ENCODE measurements at places on chromosomes 11 and 22. TPM values are rescaled to one million over a fixed set of nuclear protein-coding genes. Genes with fewer than 3 reads are reported as not detected.

DNA sequence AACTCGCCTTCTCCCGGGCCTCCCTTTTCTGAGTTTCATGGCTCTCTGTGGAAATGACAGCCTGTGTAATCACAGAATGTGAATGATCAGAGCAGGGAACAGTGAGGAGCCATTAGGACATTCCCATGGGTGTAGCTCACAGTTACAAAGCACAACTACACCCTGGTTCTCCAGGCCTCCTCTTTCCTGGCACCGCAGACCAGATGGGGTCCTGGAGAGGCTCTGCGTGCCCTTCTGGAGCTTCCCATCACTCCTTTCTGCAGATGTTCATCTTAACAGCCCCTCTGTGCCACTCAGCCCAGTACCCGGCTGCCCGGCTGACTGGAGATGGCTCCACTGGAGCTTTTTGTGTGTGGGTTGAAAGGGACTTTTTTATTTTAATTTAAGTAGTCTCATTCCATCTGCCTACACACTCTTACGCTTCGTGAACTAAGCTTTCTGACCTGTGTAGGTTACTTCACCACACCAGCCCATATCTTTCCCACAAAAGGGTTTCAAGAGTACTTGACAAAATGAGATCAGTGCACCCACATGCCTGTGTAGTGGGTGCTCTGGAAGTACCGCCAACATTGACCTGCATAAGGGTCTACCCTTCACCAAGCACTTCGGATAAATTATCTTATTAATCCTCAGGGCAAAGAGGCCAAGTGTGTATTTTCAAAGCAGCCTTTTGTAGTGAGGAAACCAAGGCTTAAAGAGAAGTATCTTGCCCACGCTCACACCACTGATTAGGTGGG is 29.8 kb downstream of the SREBF2 start:
- no peak for DNase-seq

GRCh38 chr11:36803084-36803483 is 205.0 kb upstream of the RAG2 start:
- DNase-seq: no peak

OPCML gene
- 2.7 TPM for total RNA-seq

DNA sequence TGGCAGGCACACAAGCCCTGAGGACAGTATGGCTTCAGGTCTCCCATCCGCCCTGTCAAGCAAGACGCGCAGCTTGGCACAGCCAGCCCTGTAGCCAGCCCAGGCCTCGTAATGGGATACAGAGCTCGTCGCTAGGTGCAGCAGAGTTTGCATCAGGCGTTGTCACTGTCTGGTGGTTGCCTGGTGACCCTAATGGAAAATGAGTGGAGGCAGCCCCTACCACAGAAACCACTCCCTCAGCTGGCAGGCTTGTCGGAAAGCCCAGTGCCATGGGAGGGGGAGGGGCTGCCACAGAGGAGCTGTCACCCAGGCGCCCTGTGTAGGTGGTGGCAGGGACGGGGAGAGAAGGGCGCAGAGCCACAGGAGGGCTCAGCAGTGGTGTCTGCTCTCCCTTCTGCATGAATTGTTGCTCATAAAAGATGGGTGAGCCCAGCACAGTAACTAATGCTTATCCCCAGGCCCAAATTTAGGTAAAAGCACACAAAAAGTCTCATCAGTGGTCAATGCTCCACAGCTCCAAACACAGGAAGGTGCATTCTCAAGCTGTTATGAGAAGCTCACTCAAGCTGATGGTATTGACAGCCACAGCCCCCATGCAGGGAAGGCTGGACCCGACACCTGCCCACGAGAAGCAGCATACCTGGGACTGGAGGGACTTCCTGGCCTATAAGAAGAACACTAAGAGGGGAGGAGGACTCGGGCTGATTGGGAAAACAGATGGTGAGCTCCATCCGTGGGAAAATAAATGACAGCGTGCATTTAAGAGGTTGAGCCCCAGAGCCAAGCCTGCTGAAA is 164.6 kb downstream of the ETS1 start:
- DNase-seq: no peak
